ENCODE measurements at places on chromosomes 4 and X.
A peak's percentile ranks its signal among the peaks of the same experiment; 100 is the strongest.

- no peak for DNase-seq
Measured at GRCh38 chr4:101284546-101284945, 62.8 kb downstream of the PPP3CA start.

- no peak for DNase-seq
Measured at GRCh38 chr4:100208964-100209363, 18.7 kb upstream of the DDIT4L start.

DNA sequence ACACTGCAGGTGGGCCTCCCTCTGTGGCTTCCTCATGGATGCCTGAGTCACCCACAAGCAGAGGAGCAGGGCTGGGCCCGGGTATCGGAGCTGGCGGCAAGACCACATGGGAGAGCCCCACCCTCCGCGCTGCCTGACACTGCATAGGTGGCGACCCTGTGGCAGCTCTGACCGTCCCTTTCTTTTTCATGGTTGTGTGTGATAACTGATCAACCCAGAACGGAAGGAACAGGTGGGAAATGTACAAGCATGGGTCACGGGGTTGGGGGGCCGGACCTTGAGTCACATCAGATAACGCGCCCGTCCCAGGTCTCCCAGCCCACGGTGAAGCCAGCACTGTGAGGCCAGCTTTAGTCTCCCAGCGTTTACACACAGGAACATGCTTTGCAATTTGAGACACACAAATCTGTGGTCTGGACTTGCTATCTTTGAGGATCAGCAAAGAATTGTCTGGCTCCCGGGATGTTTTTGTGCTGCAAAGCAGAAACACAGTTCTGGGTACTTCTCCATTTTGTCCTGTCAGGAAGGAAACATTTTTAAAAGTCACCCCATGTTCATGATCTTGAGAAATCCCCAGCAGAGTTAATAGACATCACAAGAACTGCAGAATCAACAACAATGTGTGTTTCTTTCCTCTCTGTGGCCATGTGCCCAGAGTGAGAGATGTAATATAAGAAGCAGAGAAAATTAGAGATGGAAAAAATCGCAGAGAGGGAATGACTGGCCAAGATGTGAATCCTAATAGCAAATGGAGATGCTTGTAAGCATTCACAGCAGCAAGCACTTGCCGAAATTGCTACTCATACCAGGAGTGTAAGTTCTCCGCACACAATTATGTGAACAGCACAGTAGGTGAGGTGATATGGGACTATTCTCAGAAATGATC lies 70.1 kb upstream of the CBR4 start:
- DNase-seq, result no peak

- DNase-seq, result no peak
Measured at GRCh38 chr4:139910106-139910505, 243.9 kb downstream of the MAML3 start.

DNA sequence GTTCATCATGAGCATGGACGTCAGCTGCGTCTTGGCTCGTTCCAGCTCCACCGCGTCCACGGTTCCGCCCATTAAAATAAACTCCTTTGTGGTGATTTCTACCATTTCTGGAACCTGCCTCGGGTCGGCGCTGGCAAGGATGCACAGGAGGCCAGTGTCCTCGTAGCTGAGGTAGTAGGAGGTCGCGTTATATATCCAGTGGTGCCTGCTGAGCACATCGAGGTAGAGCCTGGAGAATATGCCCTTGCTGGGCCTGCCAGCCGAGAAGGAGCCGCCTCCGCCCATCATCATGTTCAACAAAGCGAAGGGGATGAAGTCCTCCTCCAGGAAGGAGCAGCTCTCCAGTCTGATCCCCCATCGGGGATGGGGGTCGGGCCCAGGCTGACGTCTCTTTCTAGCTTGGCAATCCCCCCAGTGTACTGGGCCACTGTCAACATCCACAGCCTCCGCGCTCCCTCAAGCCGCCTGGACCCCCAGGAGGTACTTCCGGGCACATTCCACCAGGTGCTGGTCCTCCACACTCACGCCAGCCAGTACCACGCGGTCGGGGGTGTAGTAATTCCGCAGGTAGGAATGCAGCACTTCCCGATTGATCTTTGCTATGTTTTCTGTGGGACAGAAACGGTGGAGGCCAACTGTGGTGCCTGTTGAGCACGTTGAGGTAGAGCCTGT lies 120.9 kb upstream of the GRID2 start:
- no peak for DNase-seq

DNA sequence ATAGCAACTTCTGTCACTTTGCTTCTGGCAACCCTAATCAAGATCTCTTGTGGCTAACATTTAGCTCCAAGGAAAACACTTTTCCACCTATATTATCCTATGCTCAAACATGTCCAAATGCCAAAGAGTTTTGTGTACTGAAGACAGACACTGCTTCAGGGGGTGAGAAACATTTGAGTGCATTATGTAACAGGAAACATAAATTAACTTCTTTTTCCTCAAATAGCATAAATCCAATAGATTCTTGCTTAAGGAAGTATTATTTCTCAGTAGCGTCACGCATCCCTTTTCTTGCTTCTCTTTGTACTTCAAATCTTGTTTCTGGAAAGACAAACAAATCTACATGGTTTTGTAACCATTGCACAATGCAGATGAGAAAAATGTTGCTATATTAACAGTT lies 839.1 kb downstream of the GLUD2 start:
- DNase-seq, result no peak

DNA sequence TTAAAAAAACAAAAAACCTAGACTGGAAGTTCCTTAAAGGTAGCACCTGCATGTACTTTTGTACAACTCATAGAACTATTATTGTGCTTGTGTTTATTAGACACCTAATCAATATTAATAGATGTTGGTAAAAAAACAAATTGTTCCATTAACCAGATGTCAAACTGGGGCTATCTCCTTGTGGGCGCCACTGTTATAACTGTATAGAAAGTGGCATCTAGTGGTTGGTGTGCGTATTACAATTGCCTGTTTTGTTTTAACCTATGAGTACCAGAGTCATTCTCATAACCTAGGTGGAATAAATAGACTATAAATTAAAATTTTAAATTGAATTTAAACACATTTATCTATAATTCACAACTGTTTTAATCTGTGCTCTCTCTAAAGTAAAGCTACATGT lies 97.4 kb downstream of the COL4A5 start:
- no peak for DNase-seq

- no peak for DNase-seq
Measured at GRCh38 chrX:48045410-48046311, 25.8 kb downstream of the ZNF630 start.

DNA sequence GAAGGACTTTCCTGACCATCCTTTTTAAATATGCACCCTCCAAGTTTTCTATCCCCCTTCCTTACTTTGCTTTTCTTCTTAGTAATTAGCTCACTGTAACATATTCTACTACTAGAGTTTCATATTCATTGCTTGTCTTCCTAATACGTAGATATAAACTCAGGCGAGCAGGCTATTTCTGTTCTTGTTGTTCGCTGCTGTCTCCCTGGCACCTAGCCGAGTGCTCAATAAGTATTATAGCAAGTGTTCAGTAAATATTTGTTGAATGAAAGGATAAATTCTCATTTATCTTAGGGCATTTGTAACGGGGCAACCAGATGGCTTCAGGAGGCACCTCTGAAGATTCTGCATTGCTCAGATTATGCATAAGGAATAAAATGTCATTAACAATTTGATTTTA lies 6.8 kb upstream of the RHOH start:
- DNase-seq, result peak; percentile 76

DNA sequence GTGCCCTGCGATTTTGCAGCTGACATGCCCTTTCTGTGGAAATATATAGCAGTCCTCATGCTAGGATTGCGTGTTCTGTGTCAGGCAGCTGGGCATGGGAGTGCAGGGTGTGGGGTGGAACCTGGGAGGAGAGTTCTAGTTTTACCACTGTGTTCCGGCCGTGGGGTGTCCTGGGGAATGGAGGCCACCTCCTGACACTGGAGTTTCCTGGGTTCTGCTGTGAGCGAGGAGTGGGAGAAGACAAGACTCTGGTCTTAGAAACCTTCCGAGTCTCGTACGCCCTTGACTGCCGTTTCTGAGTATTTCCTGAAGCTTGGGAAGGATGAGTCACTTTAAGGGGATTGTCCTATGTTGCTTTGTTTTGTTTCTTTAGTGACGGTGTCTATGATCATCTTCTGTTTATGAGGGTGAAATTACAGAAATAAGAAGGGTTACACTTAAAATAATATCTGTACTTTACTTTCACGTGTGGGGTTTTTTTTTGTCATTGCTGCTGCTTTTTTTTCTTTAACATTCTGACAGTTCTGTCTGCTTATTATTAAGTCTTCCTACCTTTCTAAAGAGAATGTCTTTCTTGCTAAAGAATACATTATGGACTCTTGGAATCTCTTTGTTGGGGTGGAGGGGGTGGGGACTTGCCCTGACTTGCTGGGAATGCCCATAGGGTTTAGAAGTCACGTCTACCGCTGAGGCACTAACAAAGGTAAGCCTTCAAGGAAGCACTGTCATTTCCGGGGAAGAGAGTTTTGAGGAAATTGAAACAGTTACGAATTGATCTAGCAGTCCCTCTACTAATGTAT lies 19.1 kb downstream of the CD99 start:
- DNase-seq, result no peak

DNA sequence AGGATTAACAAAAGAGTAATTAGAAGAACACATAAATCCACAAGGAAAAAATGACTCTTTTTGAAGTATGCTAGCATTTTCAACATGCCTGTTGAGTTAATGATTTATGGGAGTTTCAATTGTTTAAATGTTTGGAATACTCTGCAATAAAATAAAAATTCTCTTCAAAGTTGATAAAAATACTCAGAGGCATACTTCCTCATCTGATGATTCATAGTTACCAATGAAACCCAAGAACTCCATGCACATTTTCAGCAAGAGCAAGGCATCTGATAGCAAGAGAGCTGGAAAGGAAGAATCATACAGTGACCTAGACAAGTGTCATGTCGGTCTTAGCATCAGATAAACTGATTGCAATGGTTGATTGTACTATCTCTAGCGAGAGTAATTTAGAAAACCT lies 443.7 kb upstream of the ATOH1 start:
- no peak for DNase-seq

GRCh38 chr4:26094076-26094475 lies 180.1 kb downstream of the SMIM20 start:
- no peak for DNase-seq

Data from NCI-H774 (cell line).